ENCODE measurements at places on chromosomes 6 and 20.
A peak's percentile ranks its signal among the peaks of the same experiment; 100 is the strongest.

DNA sequence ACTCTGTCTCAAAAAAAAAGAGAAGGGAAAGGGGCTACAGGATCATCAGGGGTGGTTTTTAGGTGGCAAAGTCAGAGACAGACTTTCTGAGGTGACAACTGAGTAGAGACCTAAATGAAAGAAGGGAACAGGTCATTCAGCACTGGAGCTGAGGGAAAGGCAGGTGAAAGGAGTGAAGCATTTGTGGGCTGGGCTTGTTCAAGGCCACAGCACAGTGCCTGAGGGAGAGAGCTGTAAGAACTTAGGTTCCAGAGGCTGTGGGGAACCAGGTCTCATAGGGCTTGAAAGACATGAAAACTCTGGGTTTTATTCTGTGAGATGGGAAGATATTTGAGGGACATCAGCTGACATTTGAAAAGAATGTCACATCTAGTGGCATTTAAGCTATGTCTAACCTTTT lies 20.8 kb downstream of the KATNA1 start:
- no peak for DNase-seq

DNA sequence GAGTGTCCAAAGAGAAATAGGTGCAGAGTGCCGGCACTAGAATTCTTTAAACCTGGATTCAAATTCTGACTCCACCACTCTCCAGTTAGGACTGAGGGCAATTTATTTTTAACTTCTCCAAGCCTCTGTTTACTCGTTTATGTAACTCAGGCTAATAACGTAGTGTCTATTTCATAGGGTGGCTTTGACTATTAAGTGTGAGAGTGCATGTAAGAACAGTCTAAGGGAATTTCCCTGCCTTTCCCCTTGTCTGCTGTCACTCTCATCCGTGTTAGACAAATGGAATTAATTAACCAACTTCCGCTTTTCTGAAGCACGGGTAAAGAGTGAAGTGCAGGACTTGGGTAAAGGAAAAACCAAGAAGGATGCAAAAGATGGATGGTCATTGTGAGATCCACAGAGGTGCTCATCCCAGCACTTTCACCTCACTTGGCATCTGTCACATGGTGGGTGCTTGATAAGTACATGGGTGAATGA lies 4.1 kb upstream of the ZKSCAN8 start:
- DNase-seq: peak; percentile 14

DNA sequence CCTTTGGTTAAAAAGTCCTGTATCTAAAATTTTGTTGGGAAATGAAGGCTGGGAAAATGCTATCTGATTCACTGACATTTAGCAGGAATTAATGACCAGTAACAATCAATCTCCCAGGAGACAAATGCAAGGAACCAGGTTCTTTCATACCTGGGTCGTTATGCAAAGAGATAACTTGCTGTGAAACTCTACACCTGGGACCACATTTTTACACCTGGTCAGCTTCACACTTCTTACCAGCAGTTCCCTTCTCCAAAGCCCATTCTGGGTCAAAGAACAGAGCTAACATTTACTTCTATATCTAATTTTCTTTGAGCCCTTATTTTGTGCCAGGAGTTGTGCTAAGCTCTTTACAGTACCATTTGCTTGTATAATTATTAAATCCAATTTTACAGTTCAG lies 27.4 kb upstream of the STXBP5 start:
- DNase-seq: no peak

- no peak for DNase-seq
These were observed 40.4 kb downstream of the GPLD1 start for GRCh38 chr6:24448828-24449525.

DNA sequence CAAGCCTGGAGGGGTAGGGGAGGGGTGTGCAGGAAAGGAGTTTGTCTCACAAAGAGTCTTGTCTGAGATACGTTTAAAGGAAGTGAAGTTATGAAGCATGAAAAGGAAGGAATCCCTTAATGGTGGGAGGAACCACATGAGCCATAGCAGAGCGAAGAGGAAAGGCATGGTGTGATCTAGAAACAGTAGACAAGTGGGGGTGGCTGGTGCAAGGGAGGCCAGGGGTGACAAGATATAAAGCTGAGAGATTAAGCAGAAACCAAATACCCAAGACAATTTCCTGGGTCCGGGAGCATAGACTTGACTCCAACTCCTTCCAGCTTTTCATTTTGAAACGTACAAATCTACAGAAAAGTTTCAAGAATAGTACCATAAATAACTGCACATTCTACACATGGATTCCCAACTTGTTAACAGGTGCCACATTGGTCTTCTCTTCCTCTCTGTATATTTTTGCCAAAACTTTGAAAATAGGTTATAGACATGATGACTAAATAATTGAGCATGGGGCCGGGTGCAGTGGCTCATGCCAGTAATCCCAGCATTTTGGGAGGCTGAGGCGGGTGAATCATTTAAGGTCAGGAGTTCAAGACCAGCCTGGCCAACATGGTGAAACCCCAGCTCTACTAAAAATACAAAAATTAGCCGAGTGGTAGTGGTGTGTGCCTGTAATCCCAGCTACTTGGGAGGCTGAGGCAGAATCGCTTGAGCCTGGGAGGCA lies 211.6 kb downstream of the SLC24A3 start:
- peak; percentile 4 for DNase-seq

DNA sequence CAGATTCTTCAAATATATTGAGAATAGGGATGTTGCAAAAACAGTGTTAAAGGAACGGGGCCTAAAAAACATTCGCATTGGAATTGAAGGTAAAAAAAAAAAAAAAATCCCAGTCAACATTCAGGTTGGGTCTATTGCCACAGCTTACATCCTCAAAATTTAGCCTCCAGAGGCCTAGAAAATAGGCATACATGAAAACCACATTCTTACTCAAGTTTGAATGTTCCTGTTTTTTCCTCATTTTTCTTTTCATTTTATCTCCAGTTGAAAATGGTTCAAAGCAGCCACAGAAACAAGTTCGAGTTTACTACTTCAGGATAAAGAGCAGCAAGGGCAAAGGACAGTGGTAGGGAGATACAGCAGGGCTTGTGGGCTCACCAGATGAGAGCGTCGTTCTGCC lies 41.9 kb downstream of the KCTD20 start:
- DNase-seq: no peak

DNA sequence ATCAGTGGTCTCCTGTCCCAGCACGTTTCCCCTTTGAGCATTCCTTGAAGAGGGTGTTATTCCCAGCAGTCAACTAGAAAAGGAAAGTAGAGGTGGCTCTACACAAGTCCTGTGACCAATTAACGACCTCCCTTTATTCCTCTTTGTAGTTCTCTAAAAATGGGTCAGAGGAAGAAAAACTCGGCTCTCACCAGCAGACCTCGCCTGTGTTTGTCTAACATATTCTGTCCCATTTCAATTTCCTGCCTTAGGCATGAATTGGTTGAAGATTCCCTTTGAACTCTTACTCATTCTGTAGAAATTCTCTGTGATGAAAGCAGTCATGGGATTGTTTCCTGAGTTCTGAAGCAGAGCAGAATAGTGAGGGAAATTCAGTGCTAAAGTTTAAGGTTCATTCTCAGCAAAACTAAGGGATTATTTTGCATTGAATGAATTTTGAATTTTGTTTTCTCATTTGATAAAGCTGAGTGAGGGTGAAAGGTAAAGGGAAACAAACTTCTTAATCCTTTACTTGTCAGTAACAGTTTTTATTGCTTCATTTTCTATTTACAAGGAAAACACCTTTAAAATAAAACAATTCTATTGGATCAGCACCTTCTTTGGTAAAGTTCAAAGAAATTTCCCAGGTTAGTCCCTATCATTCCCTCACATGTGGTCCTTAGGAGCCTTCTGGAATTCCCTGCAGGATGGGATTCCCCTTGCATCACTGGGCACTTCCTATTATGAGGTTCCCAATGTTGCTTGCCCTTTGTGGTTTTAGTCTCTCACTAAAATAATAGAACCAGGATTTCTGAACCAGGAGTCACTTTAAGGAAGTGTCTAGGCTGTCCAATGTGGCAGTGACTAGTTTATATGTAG lies 105.8 kb downstream of the SLX4IP start:
- no peak for DNase-seq

- no peak for DNase-seq
These were observed 91.3 kb downstream of the PDE10A start for GRCh38 chr6:165571721-165572132.

GRCh38 chr6:106886922-106887797 lies 87.4 kb downstream of the CD24 start:
- no peak for DNase-seq

Data from stimulated activated effector memory CD8-positive, alpha-beta T cell treated with anti-CD3 and anti-CD28 coated beads, Interleukin-12 subunit alpha, Interleukin-12 subunit beta, amount 100 ng/mL, for 72 hours (primary cell).